ENCODE measurements at places on chromosomes 5 and 9. TPM values are rescaled to one million over a fixed set of nuclear protein-coding genes. Genes with fewer than 3 reads are reported as not detected.

- H3K4me3 ChIP-seq: no peak overlapping the region
- no peaks in the 10 kb centered on the region for H3K36me3 ChIP-seq
- H3K27me3 ChIP-seq: no peaks in the 10 kb centered on the region
- no peaks in the 10 kb centered on the region for H3K4me1 ChIP-seq
These were observed 205.9 kb downstream of the NSG2 start for GRCh38 chr5:174251305-174252000.

DNA sequence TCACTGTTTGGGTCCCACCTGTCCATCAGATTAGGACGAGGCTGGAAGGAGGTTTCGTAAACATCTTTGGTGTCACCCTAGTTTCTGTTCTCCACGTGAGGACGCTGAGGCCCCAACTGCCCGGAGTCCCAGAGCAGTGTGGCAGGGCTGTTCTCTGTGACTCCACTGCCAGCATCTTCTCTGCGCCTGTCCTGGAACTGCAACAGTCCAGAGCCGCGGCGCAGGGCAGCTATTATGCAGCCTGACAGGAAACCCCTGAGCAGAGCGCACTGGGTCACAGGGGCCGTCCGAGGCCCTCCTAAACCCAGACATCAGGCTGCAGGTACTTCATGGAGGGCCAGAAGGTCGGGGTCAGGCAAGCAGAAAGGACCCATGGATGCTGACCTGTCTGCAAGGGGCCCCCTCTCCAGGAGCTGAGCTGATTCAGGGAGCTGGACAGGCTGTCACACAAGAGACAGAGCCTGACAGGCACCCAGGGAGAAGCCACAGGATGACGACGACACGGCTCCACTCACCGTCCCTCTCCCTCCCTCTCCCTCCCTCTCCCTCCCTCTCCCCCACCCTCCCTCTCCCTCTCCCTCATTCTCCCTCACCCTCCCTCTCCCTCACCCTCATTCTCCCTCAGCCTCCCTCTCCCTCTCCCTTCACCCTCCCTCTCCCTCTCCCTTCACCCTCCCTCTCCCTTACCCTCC lies 31.7 kb downstream of the DBH start:
- no peaks in the 10 kb centered on the region for H3K36me3 ChIP-seq
- H3K27me3 ChIP-seq: no peaks in the 10 kb centered on the region
- H3K4me3 ChIP-seq: no peak overlapping the region
- no peak overlapping the region for H3K27ac ChIP-seq

- peak overlapping the region; percentile 73 for H3K4me3 ChIP-seq
- peak; percentile 69 for DNase-seq
- H3K27me3 ChIP-seq: no peaks in the 10 kb centered on the region
- H3K27ac ChIP-seq: peak overlapping the region; percentile 54
- H3K4me1 ChIP-seq: peaks cover 90% of the 10 kb centered on the region
- H3K36me3 ChIP-seq: peaks cover 54% of the 10 kb centered on the region
These were observed 49.9 kb downstream of the C9orf152 start for GRCh38 chr9:110157823-110158664.

GRCh38 chr9:127711226-127711701 lies 4.2 kb downstream of the PTRH1 start:
- no peak overlapping the region for H3K27ac ChIP-seq
- no peak overlapping the region for H3K4me3 ChIP-seq
- H3K36me3 ChIP-seq: peaks cover 2% of the 10 kb centered on the region
- peaks cover 2% of the 10 kb centered on the region for H3K27me3 ChIP-seq

DNA sequence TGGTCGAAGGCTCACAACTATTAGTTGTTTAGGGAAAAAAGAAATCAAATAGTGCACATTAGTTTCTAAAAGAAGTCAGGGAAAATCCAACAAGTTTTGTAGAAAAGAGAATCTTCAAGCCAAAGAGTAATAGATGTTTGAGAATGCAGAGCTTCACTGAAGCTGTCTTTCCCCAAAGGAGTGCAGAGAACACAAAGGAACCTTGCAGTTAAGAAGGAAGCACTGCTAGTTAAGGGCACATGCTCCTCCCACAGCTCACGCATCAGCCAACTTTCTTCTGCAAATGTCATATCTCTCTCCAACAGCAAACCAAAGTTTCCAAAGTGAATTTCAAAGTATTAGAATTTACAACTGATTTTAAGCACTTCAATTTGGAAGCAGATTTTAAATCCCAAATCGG lies 116.4 kb upstream of the FST start:
- no peak for DNase-seq
- H3K4me1 ChIP-seq: no peaks in the 10 kb centered on the region
- H3K27me3 ChIP-seq: no peaks in the 10 kb centered on the region
- H3K4me3 ChIP-seq: no peak overlapping the region

GRCh38 chr9:13151489-13151888 lies 128.0 kb downstream of the MPDZ start:
- no peak for DNase-seq
- H3K36me3 ChIP-seq: no peaks in the 10 kb centered on the region
- H3K27ac ChIP-seq: no peak overlapping the region
- no peaks in the 10 kb centered on the region for H3K27me3 ChIP-seq

DNA sequence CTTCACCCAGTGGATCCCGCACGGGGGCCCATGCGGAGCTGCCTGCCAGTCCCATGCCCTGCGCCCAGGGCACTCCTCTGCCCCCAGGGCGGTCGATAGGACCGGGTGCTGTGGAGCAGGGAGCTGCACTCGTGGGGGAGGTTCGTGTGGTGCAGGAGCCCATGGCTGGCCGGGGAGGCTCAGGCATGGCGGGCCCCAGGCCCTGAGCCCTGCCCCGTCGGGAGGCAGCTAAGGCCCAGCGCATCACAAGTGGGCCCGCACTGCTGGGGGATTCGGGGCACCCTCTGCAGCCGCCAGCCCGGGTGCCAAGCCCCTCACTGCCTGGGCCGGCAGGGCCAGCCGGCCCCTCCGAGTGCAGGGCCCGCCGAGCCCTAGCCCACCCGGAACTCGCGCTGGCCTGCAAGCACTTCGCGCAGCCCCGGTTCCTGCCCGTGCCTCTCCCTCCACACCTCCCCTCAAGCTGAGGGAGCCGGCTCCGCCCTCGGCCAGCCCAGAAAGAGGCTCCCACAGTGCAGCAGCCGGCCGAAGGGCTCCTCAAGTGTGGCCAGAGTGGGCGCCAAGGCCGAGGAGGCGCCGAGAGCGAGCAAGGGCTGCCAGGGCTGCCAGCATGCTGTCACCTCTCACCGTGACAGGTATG lies 221.1 kb upstream of the RORB start:
- no peaks in the 10 kb centered on the region for H3K36me3 ChIP-seq
- no peak overlapping the region for H3K27ac ChIP-seq
- H3K4me3 ChIP-seq: no peak overlapping the region
- DNase-seq: no peak
- peaks cover 15% of the 10 kb centered on the region for H3K4me1 ChIP-seq
- no peaks in the 10 kb centered on the region for H3K27me3 ChIP-seq

- H3K4me1 ChIP-seq: peaks cover 14% of the 10 kb centered on the region
- H3K36me3 ChIP-seq: peaks cover 19% of the 10 kb centered on the region
- DNase-seq: no peak
- H3K27ac ChIP-seq: no peak overlapping the region
- no peak overlapping the region for H3K4me3 ChIP-seq
These were observed 55.2 kb downstream of the ERBIN start for GRCh38 chr5:65981548-65981947.

- H3K36me3 ChIP-seq: no peaks in the 10 kb centered on the region
- no peak overlapping the region for H3K4me3 ChIP-seq
- no peak for DNase-seq
- peaks cover 8% of the 10 kb centered on the region for H3K27me3 ChIP-seq
- no peaks in the 10 kb centered on the region for H3K4me1 ChIP-seq
These were observed 139.6 kb downstream of the CMYA5 start for GRCh38 chr5:79829260-79829659.

DNA sequence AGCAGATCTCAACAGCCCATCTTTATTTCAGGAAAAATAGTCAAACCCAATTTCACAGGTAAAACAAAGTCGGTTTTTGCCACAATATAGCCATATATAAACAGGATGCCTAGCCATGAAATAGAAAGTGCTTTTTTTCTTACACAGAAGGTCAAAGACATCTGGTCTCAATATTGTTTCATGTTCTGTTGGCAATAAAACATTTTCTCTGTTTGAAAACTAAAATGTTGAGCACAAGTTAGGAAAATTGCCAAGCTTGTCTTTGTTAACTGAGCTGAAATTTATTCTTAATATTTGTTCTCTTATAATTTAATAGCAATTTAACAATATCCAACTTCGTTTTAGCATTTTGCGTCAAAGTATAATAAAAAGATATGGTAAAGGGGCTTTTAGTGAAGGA lies 673.4 kb downstream of the DTWD2 start:
- H3K4me1 ChIP-seq: no peaks in the 10 kb centered on the region
- no peaks in the 10 kb centered on the region for H3K27me3 ChIP-seq
- no peak for DNase-seq
- no peaks in the 10 kb centered on the region for H3K36me3 ChIP-seq
- no peak overlapping the region for H3K27ac ChIP-seq

DNA sequence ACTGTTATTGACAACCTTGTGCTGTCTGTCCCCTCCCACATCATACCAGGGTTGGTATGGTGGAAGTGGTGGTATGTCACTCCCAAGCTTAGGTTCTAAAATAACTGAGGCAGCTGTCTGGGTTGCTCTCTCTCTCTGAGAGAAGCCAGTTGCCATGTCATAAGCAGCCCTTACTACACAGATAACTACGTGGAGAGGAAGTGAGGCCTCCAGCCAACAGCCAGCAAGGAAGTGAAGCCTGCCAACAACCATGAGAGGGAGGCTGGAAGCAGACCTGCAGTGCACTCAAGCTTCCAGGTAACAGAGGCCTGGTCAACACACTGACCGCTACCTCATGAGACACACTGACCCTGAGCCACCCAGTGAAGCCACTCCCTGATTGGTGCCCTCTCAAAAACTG lies 18.6 kb downstream of the CTNNAL1 start:
- H3K36me3 ChIP-seq: peaks cover 12% of the 10 kb centered on the region
- DNase-seq: peak; percentile 59
- H3K27ac ChIP-seq: no peak overlapping the region
- peaks cover 7% of the 10 kb centered on the region for H3K4me1 ChIP-seq
- H3K4me3 ChIP-seq: no peak overlapping the region
- no peaks in the 10 kb centered on the region for H3K27me3 ChIP-seq

DNA sequence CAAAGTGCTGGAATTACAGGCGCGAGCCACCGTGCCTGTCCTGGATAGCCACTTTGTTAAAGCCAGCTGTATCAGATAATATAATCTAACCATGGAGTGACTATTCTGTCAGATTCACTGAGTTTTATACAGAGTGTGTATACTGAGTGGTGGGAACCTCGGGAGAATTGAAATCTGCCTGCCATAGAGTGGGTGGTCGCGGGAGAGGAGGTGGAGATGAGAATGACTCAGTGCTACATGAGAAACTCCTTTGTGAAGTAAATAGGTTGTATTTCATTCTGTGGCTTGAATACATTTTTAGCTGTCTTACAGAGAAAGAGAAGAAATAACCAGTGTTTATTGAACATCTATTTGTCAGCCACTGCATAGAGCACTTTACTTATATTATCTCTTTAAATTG lies 26.4 kb downstream of the ATP6V0E1 start:
- H3K36me3 ChIP-seq: peaks cover 9% of the 10 kb centered on the region
- peaks cover 23% of the 10 kb centered on the region for H3K4me1 ChIP-seq
- no peak for DNase-seq
- H3K27ac ChIP-seq: peak overlapping the region; percentile 11
- H3K4me3 ChIP-seq: no peak overlapping the region
- no peaks in the 10 kb centered on the region for H3K27me3 ChIP-seq

- H3K27me3 ChIP-seq: no peaks in the 10 kb centered on the region
- H3K27ac ChIP-seq: peak overlapping the region; percentile 57
- peaks cover 62% of the 10 kb centered on the region for H3K4me1 ChIP-seq
- no peak overlapping the region for H3K4me3 ChIP-seq
- H3K36me3 ChIP-seq: peaks cover 11% of the 10 kb centered on the region
- DNase-seq: peak; percentile 77
These were observed 15.6 kb downstream of the IRF1 start for GRCh38 chr5:132474881-132475496.

DNA sequence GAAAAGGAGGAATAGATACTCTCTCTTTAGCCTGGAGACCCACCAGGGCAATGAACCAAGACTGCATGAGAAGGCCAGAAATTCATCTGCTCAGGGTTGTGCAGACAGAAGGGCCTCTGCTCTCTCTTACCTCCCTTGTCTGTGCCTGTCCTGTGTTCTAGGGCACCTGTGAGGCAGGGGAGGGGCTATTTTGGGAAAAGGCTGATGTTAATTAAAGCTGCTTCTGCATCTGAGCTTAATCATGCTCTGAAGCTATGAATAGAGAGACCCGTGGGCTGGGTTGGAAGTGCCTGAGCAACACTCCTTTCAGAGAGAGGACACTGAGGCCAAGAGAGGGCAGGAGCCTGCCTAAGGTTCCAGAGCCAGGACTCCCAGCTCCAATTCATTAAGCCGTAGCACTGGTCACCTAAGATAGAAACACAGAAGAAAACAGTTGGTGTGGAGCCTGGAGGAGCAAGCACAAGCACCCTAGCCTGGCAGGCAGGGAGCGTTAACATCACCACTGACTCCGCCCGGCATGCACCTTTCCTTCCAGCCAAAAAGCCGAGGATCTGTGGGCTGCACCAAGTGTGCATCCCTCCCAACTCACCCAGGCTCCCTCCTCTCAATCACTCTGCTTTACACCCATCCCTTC lies 31.4 kb upstream of the STING1 start:
- peak overlapping the region; percentile 39 for H3K27ac ChIP-seq
- peaks cover 1% of the 10 kb centered on the region for H3K27me3 ChIP-seq
- peaks cover 3% of the 10 kb centered on the region for H3K36me3 ChIP-seq
- H3K4me1 ChIP-seq: peaks cover 58% of the 10 kb centered on the region
- no peak overlapping the region for H3K4me3 ChIP-seq
- no peak for DNase-seq

DNA sequence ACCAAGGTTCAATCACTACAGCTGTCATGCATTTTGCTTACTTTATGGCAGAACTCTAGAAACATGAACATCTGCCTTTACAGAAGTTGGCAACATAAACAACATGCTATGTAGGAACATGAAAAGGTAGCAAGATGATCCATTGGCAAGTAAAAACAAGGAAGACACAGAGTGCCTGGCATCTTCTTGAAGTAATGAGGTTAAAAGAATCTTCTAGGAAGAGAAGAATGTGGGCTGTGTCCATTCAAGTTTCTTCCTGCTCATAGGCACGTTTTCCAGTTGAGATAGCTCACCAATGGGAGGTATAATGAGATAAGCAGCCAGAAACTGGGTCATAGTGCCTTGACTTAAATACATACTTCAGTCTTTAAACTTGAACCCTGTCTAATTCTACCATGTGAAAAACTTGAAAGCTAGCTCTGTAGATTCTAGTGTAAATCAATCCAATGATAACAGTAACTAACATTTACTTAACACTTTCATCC lies 109.4 kb upstream of the PRLR start:
- H3K27me3 ChIP-seq: no peaks in the 10 kb centered on the region
- no peak for DNase-seq
- no peak overlapping the region for H3K27ac ChIP-seq
- H3K4me1 ChIP-seq: no peaks in the 10 kb centered on the region
- no peak overlapping the region for H3K4me3 ChIP-seq

The SLC1A3 gene
- total RNA-seq: not detected

The ANKRD31 gene
- total RNA-seq: 0.47 TPM

The GRIA1 gene
- not detected for total RNA-seq

The TICAM2 gene
- 1.0 TPM for total RNA-seq

The SLC30A5 gene
- total RNA-seq: 60.2 TPM

The FAM151B gene
- 0.23 TPM for total RNA-seq

The CPEB4 gene
- 7.6 TPM for total RNA-seq

The PCDHB13 gene
- total RNA-seq: not detected

The GRXCR2 gene
- total RNA-seq: not detected

The BTNL9 gene
- not detected for total RNA-seq

All from activated CD4-positive, alpha-beta T cell treated with anti-CD3 and anti-CD28 coated beads, Interleukin-2, amount 10 ng/mL, durations not matched to agents 24 days and 14 days (primary cell).